ENCODE measurements at places on chromosomes 11 and 22.

GRCh38 chr11:112271242-112271641 is 10.6 kb upstream of the PLET1 start:
- DNase-seq = no peak

DNA sequence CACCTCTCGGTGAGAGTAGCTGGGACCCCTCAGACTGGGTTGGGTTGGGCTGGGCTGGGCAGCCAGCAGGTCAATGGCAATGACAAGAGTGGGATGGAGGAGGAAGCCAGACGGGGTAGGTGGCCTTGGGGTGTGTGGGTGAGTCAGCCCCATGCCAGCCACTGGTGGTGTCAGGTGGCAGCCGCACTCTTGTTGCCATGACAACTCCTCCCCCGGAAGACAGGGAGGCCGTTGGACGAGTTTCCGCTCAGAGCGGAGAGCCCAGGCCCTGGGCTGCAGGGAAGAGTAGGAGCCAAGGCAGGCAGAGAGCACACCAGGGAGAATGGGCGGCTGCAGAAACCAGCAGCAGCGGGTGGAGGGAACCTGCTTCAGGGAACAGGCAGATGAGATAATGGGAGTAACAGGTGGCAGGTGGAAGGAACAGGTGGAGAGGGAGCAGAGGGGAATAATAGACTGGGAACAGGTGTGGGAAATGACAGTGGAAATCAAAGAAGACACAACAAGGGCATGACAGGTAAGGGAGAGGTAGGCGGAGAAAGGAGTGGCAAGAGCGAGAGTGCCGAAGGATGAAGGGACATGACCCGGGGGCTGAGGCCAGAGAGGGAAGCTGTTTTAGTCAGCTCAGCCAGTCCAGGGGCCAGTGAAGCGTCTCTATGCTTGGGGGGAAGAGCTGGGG is 8.7 kb downstream of the SPTBN2 start:
- peak; percentile 6 for DNase-seq

DNA sequence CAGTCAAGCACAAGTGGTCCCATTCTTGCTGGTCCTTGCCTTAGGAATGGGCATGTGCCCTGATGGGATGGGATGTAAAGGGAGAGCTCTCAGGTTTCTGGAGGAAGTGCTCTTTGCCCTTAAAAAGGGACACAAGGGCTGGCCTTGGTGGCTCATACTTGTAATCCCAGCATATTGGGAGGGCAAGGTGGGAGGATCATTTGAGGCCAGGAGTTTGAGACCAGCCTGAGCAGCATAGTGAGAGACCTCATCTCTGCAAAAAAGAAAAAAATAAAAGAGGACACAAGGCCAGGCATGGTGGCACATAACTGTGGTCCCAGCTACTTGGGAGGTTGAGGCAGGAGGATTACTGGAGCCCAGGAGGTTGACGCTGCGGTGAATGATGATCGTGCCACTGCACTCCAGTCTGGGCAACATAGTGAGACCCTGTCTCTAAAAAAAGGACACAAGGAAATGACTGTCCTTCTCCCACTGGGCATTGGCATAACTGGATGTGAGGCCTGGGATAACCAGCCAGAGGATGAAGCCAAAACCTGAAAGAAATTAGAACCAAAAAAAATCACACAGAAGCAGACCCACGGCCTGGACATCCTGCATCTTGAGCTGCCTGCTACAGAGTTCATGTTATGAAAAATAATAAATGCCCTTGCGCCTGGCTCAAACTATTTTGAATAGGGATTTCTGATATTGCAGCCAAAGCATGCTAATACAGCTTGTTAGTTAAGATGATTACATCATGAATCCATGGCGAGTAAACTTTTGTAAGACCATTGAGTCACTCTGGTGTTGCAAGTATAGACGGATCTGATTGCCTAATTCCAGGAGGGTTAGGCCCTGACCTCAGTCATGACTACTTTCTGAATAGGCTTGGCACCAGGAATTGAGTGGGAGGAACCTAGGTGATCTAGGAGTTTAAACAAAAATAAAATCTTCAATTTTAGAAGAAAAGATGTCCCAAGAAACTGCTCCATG is 12.9 kb upstream of the CRKL start:
- DNase-seq = peak; percentile 97

DNA sequence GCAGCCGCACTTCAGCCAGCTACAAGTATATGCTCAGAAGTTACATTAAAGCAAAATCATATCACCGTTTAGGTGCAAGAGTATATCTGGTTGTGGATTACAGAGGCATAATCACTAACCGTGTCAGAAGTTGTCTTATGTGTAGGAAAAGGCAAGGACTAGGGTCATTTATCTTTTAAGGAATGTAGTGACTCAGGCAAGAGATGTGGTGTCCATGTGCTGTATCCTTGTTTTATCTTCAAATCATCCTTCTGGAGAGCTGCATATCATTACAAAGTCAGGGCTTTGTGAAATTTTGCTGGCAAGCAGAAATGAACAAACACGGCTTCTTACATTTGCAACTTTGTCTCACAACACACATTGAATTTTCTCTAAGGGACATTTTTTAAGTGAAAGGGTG is 12.7 kb upstream of the CHORDC1 start:
- DNase-seq = no peak

GRCh38 chr11:35619116-35619854 is 1.0 kb downstream of the FJX1 start:
- DNase-seq = peak; percentile 48

DNA sequence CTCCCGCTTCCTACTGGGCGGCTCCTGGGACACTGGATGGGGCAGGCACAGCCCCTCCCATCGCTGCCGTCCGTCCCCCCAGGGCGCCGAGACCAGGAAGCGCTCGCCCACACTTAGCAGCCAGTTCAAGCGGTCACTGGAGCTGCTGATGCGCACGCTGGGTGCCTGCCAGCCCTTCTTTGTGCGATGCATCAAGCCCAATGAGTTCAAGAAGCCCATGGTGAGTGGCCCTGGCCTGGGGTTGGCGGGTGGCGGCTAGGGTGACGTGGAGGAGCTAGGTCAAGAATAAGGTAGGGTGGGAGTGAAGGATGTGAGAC is 44.6 kb downstream of the MYO7A start:
- no peak for DNase-seq

- DNase-seq = no peak
Observed at GRCh38 chr11:108729227-108729871, 64.5 kb downstream of the DDX10 start.

GRCh38 chr11:125286486-125286885 is 121.9 kb downstream of the PKNOX2 start:
- DNase-seq = no peak

DNA sequence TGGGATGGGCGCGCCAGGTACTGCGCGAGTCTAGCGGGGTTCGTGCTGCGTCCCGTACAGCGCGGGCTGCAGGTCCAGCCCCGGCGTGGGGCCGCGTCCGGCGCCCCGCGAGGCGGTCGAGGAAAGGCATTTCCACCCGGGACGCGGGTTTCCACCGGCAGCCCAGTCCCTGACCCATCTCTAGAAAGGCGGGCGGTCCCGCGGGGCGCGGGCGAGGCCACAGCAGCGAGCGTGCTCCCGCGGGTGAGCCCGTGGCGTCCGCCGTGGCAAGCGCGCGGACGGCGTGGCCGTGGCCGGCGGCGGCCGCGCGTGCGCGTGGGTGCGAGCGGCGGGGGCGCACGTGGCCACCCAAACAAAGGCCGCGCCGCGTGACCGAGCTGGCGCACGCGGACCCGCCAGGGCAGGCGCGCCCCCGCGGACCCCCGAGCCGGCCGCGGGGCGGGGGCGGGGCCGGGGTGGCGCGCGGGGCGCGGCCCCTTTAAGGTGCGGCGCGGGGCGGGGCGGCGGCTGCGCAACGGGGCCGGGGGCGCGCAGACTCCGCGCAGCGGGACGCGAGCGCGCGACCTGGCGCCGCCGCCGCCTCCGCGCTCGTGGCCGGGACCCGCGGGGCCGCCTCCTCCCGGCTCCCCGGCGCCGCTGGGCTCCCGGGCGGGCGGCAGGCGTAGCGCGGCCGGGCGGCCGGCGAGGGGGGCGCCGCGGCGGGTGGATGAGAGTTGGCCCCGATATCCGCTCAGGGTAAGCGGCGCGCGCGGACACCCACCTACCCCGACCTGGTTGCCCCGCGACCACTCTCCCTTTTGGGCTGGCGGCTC is 39.3 kb upstream of the CELSR1 start:
- peak; percentile 44 for DNase-seq

- DNase-seq = no peak
Observed at GRCh38 chr11:45930031-45930794, 7.8 kb downstream of the LARGE2 start.

DNA sequence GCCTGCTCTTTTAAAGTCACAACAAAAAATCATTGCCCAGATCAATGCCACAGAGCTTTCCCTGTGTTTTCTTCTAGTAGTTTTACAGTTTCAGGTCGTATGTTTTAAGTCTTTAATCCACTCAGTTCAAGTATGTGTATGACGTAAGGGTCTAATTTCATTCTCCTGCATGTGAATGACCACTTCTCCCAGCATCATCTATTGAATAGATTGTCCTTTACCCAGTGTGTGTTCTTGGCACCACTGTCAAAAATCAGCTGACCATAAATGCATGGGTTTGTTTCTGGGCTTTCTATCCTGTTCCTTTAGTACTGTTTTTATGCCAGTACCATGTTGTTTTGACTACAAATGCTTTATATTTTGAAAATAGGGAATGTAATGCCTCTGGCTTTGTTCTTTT is 28.1 kb downstream of the INTS4 start:
- DNase-seq = no peak

- DNase-seq = no peak
Observed at GRCh38 chr11:110452720-110453119, 23.0 kb downstream of the FDX1 start.

- peak; percentile 28 for DNase-seq
Observed at GRCh38 chr11:68632802-68633201, 51.5 kb upstream of the GAL start.

- no peak for DNase-seq
Observed at GRCh38 chr11:9708544-9708943, 44.7 kb downstream of the SWAP70 start.

- no peak for DNase-seq
Observed at GRCh38 chr22:33864723-33865130, 55.5 kb downstream of the LARGE1 start.

DNA sequence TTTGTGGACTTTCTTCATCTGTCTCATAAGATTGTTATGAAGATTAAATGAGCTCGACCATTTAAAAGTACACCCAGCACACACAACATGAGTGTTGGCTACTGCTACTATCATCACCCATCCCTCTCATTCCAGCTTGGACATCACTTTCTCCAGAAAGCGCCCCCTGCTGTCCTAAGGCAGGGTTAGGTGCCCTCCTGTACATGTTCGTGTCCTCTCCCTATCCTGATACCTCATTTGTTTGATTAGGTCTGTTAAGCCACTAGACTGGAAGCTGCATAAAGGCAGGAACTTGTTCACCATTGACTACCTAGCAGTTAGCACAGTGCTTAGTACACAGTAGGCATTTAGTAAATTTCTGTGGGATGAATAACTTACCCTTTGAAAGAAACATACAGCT is 85.5 kb downstream of the ENTHD1 start:
- no peak for DNase-seq

- DNase-seq = peak; percentile 35
Observed at GRCh38 chr11:127345819-127346459, 345.4 kb upstream of the KIRREL3 start.

DNA sequence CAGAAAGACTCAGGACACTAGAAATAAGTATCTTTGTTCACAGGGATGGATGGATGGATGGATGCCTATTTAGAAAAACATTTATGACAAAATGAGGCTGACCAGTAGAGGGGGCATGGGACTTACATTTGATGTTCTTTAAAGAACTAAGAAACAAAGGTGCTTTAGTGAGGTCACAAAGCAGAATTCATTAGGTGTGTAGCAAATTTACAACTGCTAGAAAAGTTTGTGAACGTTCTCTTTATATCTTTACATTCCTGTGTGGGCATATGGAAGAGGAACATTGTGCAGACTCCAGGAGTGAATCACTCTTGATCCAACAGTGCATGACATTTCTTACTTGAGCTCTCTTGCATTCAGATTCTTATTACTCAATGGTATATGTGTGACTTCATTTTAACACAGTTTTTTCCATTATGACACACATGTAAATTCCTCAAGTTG is 15.8 kb upstream of the SIK2 start:
- DNase-seq = peak; percentile 56

Data from AG10803 (cell line).